Stimulated activated CD4-positive, alpha-beta T cell treated with anti-CD3 and anti-CD28 coated beads, Interleukin-2, amount 100 ng/mL, for 24 hours (primary cell): ENCODE measurements at places on chromosomes 4 and X.

DNA sequence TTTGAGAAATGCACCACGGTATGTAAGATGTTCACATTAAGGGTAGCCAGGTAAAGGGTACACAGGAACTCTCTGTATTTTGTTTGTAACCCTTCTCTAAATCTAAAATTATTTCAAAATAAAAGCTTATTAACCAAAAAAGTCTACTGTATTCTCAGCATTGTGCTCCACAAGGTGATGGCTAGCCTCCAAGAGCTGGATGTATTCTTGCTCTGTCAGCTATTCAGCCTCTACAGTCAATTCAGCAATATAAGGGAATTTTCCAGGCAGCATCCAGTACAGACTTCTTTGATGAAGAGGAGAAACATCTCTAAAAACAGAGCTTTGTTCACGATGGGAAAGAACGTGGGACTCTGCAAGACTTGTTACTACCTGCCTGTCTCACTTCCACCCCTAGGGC, 63.5 kb upstream of the MAOA start:
- no peak for DNase-seq

- DNase-seq: no peak
Observed at GRCh38 chrX:13750812-13751211, 16.3 kb downstream of the OFD1 start.

DNA sequence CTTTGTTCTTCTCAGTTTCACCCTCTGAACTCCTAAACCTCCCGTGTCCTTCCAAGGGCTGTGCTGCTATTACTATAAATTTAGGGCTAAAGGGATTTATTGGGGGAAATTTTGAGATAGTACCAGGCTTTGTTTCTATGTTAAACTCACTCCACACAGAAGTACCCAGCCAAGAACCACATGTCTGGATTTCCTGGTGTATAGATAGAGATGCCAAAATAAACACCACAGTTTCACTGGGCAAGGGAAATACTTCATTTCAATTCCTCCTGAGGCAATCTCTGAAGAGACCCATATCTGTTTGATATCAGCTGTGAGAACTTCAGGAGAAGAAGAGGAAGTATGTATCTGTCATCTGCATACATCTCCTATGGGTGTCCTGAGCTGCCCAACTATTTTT, 21.7 kb upstream of the CLNK start:
- DNase-seq: no peak

- DNase-seq: no peak
Observed at GRCh38 chr4:41236032-41236431, 20.7 kb upstream of the UCHL1 start.

- no peak for DNase-seq
Observed at GRCh38 chrX:84153538-84153937, 34.5 kb downstream of the RPS6KA6 start.

DNA sequence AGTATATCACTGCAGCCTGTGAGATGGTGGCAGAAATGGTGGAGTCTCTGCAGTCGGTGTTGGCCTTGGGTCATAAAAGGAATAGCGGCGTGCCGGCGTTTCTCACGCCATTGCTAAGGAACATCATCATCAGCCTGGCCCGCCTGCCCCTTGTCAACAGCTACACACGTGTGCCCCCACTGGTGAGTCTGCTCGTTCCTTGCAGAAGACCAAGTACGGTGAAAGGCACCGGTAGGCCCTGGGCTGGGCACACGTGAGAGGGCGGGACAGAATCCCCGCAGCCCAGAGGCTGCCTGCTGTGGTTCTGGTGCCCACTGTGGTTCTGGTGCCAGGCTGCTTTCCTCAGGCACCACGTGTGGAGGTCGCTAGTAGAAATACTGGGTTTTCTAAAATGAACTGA, 31.2 kb upstream of the MSANTD1 start:
- DNase-seq: no peak

DNA sequence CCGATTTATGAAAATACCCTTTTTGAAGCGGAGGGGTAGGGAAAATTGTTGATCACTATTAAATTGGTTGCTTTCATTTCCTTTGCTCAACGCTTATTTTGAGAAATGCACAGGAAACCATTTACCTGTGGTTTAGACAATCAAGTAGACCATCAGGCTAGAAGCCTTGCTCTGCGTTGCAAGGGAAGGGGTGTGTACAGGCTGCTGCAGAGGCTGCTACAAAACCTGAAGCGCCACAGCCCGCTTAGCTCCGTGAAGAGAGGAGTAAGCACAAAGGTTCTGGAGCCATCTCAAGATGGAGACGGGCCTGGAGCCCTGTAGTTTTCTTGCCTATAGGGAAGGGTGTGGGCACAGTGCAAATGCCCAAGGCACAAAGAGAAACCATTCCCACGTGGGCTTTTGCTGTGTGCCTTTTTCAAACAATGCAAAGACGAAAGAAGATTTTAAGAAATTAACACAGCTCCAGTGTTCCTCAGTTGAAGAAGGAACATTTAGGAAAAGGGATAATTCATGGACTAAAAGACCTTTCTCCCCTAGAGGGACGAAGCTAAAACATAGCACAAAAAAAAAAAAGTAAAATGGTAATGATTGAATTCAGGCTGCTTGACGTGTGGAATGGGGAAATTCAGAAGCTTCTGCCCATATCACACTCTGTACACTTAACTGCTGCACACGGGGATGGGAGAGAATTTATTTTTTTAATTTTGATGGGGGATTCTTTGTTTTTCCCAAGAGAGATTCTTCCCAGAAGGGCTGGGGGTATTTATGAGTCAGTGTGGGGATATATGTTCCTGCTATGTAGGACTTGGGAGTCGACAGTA, 3.5 kb downstream of the TMSB4X start:
- peak; percentile 65 for DNase-seq

DNA sequence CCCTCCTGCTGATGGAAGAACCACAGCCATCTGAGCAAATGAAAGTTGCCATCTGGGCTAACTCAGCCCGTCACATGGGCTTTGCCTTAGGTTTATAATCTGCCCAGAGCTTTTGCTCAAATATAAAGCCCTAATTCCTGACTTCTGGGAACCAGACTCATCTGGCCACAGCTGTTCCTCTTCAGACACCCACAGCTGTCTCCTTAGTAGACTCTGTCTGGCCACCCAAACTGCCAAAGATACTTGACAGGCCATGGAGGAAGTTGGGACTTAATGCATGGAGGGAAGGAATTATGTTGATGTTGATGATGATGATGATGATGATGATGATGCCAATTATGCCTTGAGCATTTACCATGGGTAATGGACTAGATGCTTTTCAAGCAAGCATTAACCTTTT, 8.0 kb downstream of the LGI2 start:
- DNase-seq: no peak

DNA sequence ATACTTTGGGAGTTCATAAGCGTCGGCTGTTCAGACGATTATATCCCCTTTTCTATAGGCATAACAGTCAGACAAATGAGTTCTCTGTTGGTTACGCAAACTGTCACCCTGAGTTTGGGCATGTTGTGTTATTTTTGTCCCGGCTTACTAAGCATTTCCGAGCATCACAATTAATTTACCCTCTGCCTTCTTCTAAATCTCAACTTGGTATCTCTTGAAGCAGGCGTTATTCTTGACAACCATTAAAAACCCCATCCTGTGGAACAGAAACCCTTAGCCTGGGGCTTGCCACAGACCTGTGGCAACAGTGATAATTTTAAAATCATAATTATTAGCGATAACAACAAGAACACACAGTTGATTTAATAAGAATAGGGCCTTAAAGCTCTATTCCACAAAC, 558.7 kb downstream of the INPP4B start:
- no peak for DNase-seq

GRCh38 chr4:70754470-70754869, 32.7 kb downstream of the RUFY3 start:
- DNase-seq: no peak

- DNase-seq: no peak
Observed at GRCh38 chr4:10521424-10521823, 64.2 kb upstream of the ZNF518B start.

- no peak for DNase-seq
Observed at GRCh38 chr4:113602646-113603228, 158.8 kb downstream of the CAMK2D start.

DNA sequence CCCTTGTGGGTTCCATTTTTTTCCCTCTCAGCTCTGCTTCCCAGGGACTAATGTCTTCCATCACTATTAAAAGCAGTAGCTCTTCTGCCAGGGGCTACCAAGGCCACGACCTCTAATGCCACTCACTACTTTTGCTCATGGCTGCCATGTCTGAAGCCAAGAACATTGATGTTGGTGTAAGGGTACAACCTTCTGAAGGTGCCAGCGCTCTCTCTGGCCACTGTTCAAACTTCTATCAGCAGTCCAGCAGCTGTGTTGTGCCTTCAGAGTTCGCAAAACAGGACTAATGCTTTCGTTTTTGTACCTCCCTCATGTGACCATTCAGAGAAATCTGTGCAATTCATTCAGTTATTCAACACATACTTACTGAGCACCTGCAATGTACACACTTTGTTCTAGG, 121.5 kb upstream of the ENPEP start:
- DNase-seq: no peak

DNA sequence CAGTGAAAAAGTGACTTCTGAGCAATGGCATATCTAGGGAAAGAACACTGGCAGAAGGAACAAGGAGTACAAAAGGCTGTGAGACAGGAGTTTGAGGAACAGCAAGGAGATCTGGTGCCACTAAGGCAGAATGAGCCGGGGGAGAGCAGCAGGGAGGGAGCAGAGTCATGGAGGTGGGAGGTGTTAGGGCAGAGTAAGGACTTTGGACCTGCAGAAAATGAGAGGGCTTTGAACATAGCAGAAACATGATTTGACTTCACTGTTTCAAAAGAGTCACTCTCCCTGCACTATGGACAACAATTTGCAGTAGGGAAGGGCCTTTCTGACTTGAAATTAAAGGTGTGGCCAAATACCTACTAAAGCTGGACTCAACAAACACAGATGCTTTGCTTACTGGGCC, 356.2 kb downstream of the ADGRL3 start:
- no peak for DNase-seq

DNA sequence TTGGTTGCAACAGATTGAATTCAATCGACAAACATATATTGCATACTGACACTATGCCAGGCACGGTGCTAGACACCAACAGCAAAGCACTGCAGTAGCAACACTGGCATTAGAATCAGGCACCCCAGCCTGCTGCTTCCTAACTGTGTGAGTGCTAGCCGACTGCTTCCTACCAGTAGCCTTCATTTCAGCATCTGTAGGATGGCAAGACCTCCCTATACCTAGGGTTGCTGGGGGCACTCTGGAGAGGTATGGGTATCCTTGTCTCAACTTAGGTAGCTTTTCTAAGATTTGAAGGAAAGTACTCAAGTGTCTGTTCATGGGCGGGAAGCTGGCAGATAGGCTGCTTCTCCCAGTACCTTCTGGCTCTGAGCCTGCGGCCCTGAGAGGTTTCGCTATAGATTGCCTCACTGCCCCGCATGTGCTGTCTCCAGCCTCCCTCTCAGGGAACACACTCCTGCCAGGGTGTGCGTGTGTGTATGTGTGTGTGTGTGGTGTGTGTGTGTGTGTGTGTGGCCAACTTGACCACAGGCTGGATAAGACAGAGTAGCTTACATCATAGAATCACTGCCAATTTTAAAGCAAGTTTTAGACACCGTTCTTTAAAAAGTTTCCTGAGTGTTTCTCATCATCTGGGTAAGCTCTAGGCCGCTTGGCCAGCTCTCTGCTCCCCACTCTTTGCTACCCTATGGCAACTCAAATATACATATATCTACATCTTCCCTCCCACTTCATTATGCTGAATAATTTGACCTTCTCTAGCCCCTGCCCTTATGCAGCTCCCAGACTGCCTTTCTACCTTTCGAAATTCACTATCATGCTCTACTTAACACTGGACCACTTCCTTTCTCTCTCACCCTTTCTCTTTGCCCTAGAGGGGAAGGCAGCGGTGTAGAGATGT, 97.0 kb upstream of the PJA1 start:
- no peak for DNase-seq

GRCh38 chrX:6021316-6022091, 207.2 kb downstream of the NLGN4X start:
- DNase-seq: peak; percentile 10

GRCh38 chr4:26892480-26893150, 32.0 kb downstream of the STIM2 start:
- DNase-seq: no peak

GRCh38 chr4:98891478-98892337, 37.2 kb downstream of the EIF4E start:
- no peak for DNase-seq

GRCh38 chrX:97030463-97030862, 146.8 kb downstream of the RPA4 start:
- no peak for DNase-seq

- DNase-seq: no peak
Observed at GRCh38 chr4:156763511-156763910, 208.1 kb downstream of the PDGFC start.

GRCh38 chr4:100913685-100914084, 395.9 kb upstream of the EMCN start:
- no peak for DNase-seq

DNA sequence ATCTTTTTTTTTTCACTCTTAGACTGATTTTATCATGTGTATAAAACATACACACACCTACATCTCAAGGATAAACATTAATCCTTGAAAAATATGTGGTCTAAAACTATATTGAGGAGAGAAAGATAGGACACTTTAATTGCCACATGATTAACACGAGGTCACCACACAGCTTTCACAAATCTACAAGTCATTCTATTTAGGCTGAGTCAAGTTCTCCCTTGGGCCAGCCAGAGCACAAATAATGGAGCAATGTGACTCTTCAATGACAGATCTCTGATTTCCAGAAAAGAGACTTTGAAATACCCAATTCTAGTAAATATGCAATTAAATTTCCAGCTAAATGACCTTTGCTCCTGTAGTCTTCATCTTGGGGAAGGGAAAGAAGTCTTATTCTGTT, 12.9 kb upstream of the ADH4 start:
- no peak for DNase-seq

DNA sequence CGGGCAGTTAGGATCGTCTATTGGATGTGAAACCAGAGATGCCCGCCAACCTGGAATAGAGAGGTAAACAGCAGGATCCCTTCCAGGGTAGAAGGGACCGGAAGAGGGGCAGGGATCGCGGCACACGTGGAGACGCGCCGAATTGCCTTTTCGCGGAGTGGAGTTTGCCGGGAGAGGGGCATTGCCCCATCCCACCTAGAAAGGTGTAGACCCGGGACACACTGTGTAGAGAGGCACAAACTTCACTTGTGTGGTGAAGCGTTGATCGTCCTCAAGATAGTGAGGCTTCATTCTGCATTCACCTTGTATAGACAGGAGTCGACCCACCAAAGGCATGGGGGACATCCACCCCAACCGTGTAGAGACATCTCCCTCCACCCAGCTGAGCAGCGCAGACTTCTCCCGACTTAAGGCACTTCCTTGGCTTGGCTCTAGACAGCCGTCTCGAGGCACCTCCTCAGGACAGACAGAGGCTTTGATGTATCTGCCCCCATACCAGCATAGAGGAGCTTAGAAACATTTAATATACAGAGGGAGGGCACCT, 410 bp downstream of the GNL3L start:
- peak; percentile 4 for DNase-seq

DNA sequence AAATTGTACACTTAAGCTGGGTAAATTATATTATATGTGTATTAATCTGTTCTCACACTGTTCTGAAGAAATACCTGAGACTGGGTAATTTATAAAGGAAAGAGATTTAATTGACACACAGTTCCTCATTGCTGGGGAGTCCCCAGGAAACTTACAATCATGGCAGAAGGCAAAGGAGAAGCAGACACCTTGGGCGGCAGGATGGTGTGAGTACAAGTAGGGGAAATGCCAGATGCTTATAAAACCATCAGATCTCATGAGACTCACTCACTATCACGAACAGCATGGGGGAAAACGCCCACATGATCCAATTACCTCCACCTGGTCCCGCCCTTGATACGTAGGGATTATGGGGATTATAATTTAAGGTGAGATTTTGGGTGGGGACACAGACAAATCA, 34.9 kb downstream of the PDE5A start:
- no peak for DNase-seq

GRCh38 chr4:39305912-39306677, 60.1 kb downstream of the RFC1 start:
- no peak for DNase-seq
